Aorta (tissue), 5 donors: ENCODE measurements at places on chromosomes 12 and 14. TPM values are rescaled to one million over a fixed set of nuclear protein-coding genes. Genes with fewer than 3 reads are reported as not detected.

The LGALS3 gene
- 104 TPM for total RNA-seq

DNA sequence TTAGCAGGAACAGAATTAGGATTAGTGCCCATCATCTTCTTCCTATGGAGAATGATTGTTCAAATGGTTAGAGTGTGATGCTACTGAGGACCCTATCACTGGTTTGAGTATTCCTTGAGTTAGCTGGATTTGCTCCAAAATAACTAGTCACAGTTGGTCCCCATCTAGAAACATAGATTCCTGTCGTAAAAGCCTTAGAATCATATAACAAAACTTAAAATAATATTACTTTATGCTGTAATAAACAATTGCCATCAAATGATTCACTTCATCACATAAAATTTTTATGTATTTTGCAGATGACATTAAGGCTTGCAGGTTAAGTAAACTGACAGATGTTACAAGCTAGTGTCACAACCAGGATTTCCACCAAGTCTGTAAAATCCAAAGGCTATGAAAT, 209.8 kb downstream of the CCER1 start:
- DNase-seq, result no peak

DNA sequence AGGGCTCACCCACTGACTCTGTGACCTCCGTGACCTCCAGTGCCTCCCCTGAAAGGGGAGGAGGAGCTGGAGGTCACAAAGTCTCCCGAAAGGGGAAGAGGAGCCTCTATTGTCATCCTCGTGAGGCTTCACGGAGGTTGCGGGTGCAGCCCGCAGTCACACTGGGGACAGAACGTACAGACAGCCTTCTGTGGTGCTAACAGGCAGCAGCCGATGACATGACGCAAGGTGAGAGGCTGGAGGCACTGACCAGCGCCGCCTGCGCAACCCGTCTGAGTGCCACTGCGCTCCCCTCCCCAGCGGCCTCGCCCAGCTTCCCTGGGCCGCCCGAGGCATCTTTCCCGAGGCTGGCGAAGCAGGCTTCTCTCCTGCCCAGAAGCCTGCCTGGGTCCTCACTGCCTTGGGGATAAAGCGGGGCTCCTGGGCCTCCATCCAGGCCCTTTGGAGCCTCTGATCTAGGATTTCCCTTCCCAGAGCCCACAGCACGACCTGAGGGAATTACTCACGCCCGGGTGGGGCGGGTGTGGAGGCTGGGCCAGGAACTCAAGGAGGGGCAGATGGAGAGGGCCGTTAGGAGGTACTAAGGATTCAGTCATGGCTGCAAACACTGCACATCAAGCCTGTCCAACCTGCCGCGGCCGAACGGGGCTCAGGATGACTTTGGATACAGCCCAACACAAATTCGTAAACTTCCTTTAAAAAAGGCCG, 12.3 kb upstream of the LBHD2 start:
- no peak for DNase-seq

The SPTB gene
- total RNA-seq, result 7.9 TPM

The DACT1 gene
- total RNA-seq, result 43.6 TPM

GRCh38 chr12:124914392-124915238, at the start of gene UBC:
UBC (minus strand) TSS chr12:124914650; CDS start chr12:124913771, 879 bp downstream.
- peak; percentile 94 for DNase-seq

GRCh38 chr12:51128919-51129318, 44.0 kb downstream of the TFCP2 start:
- no peak for DNase-seq

DNA sequence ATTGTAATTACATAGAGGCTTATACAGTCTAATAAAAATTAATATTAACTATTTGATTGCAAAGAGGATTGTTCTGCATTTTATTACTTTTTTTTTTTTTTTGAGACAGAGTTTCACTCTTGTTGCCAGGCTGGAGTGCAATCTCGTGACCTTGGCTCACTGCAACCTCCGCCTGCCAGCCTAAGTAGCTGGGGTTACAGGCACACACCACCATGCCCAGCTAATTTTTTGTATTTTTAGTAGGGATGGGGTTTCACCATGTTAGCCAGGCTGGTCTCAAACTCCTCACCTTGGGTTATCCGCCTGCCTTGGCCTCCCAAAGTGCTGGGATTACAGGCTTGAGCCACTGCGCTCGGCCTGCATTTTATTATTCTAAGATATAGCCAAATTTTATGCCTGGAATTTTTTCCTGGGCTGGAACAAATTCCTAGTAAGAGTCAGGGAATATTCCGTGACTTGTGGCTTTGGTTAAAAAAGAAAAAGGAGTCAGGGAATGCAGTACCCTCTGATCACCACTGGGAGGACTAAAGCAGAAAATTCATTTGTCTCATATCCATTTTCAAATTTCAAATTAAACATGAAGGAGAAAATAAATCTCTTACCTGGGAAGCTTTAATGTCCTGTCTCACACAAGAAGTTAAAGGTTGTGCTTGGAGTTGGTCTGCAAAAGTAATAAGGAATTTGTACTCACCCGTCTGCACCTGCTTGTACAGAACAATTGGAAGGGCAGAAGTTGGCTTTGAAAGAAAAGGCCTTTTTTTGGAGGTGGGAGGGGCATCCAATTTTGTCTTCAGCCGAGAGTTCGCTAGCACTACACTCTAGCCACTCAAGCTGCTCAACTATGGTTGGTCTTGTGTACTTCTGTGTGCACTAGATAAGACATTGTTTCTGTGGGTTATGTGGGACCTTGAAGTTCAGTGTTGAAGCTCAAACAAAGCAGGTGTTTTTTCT, 8.7 kb downstream of the MARK3 start:
- DNase-seq, result no peak

The TMEM121 gene
- total RNA-seq, result 1.9 TPM

DNA sequence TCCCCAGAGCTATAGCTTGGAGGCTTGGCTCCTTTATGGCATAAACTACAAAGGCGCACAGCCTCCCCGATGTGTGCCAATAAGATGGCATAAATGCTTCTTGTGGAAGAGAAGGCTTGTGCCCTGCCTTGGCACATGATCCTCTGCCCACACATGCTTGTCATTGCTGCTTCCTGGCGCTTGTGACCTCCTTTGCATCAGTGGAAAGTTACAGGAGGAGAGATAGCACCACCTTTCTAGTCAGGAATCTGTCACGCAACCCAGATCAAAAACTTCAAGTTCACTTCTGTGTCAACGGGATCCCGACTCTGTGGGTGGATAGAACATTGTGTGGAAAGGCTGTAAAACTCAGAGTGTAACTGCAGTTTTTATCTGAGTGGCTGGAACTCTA, 183.8 kb upstream of the HIF1A start:
- DNase-seq, result no peak

The CLEC1B gene
- total RNA-seq, result not detected

DNA sequence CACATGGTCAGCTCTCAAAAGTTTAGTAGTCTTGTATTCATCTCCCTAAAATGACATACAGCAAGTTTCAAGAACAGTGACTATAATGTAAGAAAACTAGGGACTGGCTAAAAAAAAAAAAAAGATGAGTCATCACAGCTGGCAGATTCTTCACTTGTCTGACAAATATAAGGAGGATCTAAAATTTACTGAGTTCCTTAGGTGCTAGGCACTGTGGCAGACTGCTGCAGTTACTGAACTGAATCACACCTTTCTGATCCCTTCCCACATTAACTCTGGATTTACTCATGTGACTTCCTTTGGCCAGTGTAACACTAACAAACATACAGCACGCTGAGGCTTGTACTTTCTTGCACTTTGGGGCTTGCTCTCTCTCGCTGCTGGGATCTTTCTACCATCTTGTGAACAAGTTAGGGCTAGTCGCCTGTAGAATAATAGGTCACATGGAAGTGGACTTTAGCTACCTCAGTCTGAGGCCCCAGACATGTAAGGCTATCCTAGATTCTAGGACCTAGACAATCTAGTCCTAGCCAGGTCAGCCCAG, 32.1 kb downstream of the BAZ1A start:
- DNase-seq, result no peak

The RNASE12 gene
- not detected for total RNA-seq

DNA sequence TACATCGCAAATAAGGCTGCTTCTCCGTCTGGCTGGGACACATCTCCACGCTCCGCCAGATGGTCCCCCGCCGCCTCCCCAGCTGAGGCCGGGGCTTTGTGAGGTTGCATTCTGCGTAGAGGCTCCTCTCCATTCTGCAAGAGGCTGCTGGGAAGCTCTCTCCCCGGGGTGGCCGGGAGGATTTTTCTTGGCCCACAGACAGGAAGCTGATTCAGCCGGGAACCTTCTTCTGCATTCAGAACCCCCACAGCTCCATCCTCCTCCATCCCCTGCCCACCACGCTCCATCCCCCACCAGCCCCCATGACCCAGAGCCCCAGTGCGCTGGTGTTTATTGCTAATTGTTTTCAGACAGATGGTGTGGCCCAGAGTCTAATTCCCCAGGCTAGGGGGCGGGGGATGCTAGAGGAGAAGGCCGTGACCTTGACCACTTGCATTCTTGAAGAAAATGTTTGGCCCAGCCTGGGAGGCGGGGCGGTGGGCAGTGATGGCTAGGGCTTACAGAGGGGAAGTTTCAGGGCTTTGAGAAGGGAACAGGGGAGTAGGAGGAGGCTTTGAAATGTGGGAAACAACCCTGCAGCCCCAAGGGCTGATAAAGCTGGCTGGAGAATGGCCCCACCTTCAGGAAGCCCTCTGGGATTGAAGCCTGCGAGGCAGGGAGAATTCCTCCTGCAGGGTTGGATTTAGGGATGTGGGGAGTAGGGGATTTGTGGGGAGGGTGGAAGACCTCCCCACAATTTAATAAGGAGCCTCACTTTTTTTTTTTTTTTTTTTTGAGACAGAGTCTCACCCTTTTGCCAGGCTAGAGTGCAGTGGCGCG, 88.5 kb upstream of the NCOR2 start:
- DNase-seq, result peak; percentile 89

The CEBPE gene
- total RNA-seq, result 0.29 TPM

The SERPINA1 gene
- total RNA-seq, result 17.8 TPM

GRCh38 chr12:132423251-132423819, 66.6 kb upstream of the FBRSL1 start:
- no peak for DNase-seq

- no peak for DNase-seq
Measured at GRCh38 chr14:76968621-76969063, 59.9 kb downstream of the IRF2BPL start.

- no peak for DNase-seq
Measured at GRCh38 chr12:106387848-106388377, 30.4 kb downstream of the POLR3B start.

The TAS2R46 gene
- 3.9 TPM for total RNA-seq

DNA sequence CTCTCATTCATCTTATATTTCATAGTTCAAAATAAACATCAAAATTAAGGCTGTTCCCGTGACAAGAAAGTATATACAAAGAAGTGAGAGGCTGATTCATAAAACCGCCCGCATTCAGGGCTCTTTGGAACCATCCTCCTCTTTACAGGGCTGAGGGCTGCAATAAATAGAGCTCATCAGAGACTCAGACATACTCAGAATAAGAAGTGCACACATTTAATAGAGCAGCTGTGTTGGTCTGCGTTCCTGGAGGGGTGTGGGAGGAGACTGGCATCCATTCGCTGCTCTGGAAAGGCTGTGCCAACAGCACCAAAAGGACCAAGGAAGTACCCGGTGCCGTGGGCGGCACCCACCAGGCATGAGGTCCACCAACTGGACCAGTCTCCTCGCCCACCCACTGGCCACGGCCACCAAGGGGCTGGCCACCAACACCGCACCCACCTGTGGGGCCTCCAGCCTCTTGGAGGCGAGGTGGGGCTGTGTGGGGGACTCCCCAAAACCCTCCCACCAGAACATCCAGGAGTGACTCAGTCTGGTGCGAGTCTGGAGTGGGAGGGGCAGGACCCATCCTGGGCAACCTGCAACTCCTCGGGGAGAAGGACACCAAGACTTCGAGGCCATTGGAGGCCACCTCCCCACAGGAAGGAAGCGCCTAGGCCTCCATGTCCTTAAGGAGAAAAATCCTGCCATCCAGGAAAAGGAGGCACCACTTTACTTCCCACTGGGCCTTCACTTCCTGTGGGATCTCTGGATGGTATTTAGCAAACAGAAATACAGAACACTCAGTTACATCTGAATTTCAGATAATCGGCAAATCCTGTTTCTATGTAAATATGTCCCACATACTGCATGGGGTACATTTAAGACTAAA, 32.7 kb downstream of the VCPKMT start:
- DNase-seq, result no peak

The CCDC38 gene
- not detected for total RNA-seq

- DNase-seq, result no peak
Measured at GRCh38 chr12:32134101-32134888, 27.6 kb downstream of the BICD1 start.

DNA sequence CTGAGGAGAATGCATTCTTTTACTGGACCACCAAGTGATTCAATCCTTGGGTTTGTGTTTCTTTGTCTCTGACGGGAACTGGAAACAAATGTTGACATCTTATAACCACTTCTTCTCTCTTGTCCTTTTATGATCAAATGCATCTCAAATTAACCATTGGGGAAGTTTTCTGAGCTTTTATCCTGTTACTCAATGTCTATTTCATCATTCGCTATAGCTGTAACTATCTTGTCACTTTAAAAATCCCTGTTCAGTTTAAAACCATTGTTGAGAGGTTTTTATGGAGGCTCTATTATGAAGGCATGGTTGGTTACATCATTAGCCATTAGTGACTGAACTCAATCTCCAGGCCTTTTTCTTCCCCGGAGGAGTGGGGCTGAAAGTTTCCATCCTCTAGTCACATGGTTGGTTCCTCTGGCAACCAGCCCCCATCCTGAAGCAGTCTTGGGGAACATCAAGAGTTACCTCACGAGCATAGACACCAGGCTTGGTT, 2.7 kb upstream of the CLEC6A start:
- DNase-seq, result no peak

The BATF gene
- total RNA-seq, result 3.2 TPM

GRCh38 chr14:68815298-68816182, 22.7 kb upstream of the ZFP36L1 start:
- no peak for DNase-seq

GRCh38 chr14:55131370-55132137, 2.5 kb downstream of the LGALS3 start:
- no peak for DNase-seq

GRCh38 chr12:7161327-7161726, 28.2 kb upstream of the PEX5 start:
- DNase-seq, result no peak

DNA sequence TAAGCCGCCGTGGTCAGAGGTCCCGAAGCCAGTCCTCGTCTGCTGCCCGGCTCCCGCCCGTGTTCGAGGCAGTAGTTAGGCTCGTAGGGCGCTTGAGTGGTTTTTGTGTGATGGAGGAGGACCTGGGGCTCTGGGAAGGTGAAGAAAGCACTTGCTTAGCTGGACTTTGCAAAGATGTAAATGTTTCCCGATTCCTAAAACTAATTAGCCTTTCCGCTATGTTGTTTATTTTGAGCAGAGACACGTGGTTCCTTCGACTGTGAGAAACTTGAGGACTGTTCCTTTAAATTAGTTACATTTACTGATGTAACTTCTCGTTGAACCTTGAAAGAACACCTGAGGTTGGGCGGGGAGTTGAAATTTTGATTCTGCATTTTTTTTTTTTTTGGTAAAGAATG, 33.9 kb downstream of the MIA2 start:
- no peak for DNase-seq

- no peak for DNase-seq
Measured at GRCh38 chr14:77556946-77557345, 58.3 kb upstream of the ISM2 start.

The ENDOU gene
- 1.7 TPM for total RNA-seq

GRCh38 chr12:89464974-89465592, 59.5 kb downstream of the GALNT4 start:
- no peak for DNase-seq

The C12orf60 gene
- total RNA-seq, result 0.91 TPM

The KIF26A gene
- 4.6 TPM for total RNA-seq
